NCI-H1417 treated with DMSO at 0.1 percent for 48 hours (cell line): ENCODE measurements at places on chromosomes 1 and 21.

- no peak for DNase-seq
These were observed 106.2 kb downstream of the DHRS3 start for GRCh38 chr1:12511516-12512468.

DNA sequence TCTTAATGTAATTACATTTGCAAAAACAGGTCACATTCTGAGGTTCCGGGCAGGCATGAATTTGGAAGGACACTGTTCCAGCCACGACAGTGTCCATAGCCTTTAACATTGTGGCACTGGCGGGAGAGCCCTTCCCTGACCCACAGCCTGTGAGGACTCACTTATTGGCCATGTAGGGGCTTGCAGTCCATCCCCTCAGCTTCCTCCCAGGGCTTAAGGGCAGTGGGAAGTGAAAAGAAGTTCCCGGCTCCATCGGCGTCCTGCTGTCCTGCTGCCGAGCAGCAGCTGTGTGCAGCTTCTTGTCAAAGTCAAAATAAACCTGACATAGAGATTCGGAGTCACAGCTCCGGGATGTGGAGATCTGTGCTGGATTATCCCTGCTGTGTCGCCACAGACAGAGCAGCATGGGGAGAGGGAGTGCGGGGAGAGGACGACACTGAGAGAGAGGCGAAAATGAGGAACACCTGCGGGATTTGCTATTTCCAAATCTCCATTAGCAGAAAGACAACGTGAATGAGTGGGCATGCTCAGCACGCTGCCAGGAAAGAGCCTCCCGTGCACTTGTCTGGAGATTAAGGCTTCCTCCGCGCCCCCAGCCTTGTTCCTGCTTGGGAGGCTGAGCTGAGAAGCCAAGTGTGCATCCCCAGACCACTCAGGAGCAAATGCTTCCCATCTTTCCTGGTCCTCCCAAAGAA lies 260.3 kb downstream of the ASTN1 start:
- no peak for DNase-seq

- DNase-seq = no peak
These were observed 2.9 kb upstream of the ETNK2 start for GRCh38 chr1:204154568-204155255.

GRCh38 chr1:169473347-169473746 lies 12.4 kb downstream of the SLC19A2 start:
- no peak for DNase-seq

GRCh38 chr1:31152181-31152795 lies 86.8 kb upstream of the PUM1 start:
- DNase-seq = no peak

GRCh38 chr1:174965362-174966007 lies 34.3 kb upstream of the CACYBP start:
- no peak for DNase-seq

GRCh38 chr1:15038232-15039016 lies 115.1 kb upstream of the TMEM51 start:
- DNase-seq = no peak

- DNase-seq = no peak
These were observed 6.6 kb downstream of the EIF3I start for GRCh38 chr1:32228771-32229170.

GRCh38 chr1:205416322-205416721 lies 5.5 kb downstream of the LEMD1 start:
- DNase-seq = no peak
